CD8-positive, alpha-beta memory T cell (primary cell): ENCODE measurements at places on chromosomes 12 and 14. TPM values are rescaled to one million over a fixed set of nuclear protein-coding genes. Genes with fewer than 3 reads are reported as not detected.

The FOXG1 gene
- not detected for total RNA-seq

DNA sequence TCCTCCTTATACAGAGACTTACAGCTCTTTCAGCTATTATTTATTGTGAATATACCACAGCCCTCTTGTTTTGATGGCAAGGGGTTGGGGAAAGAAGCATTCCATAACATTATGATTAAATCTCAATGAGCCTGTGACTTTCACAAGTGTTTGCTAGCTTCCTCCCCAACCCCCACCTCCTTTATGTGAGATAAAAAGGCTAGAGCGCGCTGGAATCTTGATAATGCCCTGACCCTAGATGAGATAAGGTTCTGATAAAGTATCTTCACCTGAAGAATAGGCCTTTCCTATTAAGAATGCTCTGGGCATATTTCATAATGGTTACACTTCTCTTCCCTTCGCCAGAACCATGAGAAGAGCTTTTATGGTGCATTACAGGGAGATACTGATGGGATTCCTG is 236.8 kb downstream of the CCDC91 start:
- no peaks in the 10 kb centered on the region for H3K4me1 ChIP-seq
- no peak overlapping the region for H3K4me3 ChIP-seq
- no peak overlapping the region for H3K27ac ChIP-seq

The LBHD2 gene
- not detected for total RNA-seq

The AMDHD1 gene
- 2.1 TPM for total RNA-seq

DNA sequence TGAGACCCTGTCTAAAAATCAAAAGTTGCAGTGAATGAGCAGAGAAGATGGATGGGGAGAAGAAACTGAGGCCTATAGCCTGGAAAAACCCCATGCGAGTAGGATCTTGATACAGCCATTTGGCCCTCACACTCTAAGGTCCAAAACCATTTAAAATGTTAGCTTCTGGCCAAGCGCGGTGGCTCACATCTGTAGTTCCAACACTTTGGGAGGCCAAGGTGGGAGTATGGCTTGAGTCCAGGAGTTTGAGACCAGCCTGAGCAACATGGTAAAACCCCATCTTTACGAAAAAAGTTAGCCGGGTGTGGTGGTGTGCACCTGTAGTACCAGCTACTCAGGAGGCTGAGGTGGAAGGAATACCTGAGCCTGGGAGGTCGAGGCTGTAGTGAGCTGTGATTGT is 19.8 kb downstream of the VRTN start:
- DNase-seq, result no peak
- H3K36me3 ChIP-seq, result no peaks in the 10 kb centered on the region
- H3K27ac ChIP-seq, result no peak overlapping the region
- H3K4me1 ChIP-seq, result no peaks in the 10 kb centered on the region
